ENCODE measurements at places on chromosomes 2 and 18.
A peak's percentile ranks its signal among the peaks of the same experiment; 100 is the strongest.

DNA sequence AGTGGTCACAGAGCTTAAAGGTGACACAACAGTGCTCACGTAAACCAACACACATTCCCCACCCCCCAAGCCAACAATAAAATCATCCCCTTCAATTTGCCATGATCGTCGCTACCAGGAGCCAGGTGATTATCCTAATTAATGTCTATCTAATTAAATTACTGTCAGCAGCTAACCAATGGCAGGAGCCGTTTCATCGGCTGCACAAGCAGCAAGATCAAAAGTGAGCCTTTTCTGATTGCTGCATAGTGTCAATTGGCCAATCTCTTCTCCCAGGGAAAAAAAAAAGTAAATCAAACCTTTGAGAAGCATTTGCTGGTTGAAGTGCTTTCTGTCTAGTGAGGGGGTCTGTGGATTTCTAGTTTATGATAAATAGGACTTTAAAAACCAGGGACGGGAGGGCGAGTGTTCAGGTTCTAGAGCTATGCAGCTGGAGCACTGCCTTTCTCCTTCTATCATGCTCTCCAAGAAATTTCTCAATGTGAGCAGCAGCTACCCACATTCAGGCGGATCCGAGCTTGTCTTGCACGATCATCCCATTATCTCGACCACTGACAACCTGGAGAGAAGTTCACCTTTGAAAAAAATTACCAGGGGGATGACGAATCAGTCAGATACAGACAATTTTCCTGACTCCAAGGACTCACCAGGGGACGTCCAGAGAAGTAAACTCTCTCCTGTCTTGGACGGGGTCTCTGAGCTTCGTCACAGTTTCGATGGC lies at the start of gene TBR1:
TBR1 (plus strand) TSS at position 311 of the 721 bp plus-strand sequence; CDS start at position 425, 114 bp downstream.
- no peak for DNase-seq

DNA sequence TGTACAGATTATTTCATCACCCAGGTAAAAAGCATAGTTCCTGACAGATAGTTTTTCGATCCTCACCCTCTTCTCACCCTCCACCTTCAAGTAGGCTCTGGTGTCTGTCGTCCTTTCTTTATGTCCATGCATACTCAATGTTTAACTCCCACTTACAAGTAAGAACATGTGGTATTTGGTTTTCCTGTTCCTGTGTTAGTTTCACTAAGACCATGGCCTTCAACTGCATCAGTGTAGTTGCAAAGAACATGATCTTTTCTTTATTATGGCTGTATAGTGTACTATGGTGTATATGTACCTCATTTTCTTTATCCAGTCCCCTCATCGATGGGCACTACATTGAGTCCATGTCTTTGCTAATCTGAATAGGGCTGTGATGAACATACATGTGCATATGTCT lies 184.2 kb downstream of the KCNJ3 start:
- no peak for DNase-seq

DNA sequence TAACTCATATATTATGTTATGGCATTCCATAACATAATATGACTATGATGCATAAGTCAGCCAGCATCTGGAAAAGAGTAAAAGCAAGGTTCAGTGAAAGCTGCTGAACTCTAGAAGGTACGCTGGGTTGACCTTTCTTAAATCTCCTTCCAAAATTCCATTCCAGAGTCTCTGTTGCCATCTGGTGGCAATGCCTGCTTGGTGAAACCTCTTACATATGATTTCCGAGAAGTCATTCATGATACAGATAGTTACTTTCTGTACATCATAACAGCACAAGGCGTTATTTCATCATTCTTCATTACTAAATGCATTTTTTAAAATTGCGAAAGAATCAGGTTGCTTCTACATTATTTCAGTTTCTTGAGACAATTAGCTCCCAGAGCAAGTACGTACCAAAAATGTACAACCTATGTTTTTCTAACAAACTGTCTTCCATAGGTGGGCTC lies 7.0 kb upstream of the EPG5 start:
- DNase-seq, result peak; percentile 62

DNA sequence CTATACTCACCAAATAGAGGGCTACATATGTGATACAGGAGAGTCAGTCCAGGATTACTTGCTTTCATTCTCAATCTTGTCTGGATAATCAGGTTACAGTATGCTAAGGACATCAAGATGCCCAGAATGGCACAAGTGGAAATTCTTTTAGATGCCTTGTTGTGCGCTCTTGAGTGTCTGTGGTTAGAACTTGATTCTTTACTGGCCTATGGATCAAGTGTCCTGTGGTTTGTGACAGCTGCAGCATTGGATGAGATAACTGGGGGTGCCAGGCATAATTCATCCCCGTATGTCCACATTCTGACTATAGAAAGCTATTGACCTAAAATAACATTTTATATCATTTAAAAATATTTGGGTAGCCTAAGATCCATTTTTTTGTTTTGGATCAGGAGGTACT lies 40.1 kb downstream of the CDC42EP3 start:
- DNase-seq, result no peak

GRCh38 chr2:99032786-99033185 lies 96.8 kb upstream of the CRACDL start:
- no peak for DNase-seq

DNA sequence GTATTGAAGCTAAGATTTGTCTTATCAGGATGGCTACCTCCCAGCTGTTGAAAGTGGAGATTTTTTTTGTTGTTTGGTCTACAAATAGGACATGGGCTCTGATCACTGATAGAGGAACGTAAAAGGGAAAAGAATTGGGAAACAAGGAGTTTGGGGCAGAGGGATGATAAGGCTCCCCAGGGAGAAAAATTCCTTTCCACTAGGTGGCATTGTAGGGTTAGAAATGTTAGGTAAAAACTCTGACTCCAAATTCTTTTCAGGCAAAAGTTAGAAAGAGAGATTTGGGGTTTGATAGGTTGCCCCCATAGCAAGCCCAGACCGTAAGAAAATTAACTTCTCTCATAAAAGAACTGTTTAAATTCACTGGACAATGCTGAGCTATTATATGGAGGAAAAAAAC lies 19.8 kb downstream of the CMPK2 start:
- no peak for DNase-seq

DNA sequence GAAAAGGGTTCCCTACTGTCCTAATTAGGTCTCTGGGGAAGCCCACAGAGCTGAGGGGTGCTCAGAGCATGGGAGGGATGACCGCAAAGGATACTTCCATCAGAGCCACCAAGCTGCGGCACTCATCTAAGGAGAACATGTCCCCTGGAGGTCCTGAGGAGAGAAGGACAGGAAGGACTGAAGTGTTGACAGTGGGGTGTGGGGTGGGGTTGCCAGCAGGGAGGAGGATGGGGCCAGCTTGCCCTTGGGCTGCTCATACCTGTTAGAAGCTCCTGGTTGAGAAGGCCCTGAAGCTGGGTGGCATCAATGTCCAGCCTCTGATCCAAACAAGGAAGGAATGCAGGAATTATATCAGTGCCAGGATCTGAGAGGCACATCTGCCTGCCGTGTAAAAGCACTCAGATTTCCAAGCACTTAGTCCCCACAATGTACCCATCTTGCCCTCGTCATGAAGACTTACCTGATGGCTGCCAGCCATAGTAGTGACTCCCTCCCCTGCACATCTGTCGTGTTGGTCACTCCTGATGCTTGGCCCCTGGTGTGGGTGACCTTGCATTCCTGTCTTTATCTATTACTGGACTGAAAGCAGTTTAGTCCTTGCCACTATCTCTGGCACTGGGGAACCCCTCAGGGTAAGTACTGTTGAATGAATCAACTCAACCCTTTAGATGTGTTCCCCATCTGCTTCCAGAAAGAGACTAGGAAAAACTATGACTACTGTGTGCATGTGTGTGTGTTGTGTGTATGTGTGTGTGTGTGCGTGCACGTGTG lies 68.9 kb downstream of the CAPN13 start:
- no peak for DNase-seq

DNA sequence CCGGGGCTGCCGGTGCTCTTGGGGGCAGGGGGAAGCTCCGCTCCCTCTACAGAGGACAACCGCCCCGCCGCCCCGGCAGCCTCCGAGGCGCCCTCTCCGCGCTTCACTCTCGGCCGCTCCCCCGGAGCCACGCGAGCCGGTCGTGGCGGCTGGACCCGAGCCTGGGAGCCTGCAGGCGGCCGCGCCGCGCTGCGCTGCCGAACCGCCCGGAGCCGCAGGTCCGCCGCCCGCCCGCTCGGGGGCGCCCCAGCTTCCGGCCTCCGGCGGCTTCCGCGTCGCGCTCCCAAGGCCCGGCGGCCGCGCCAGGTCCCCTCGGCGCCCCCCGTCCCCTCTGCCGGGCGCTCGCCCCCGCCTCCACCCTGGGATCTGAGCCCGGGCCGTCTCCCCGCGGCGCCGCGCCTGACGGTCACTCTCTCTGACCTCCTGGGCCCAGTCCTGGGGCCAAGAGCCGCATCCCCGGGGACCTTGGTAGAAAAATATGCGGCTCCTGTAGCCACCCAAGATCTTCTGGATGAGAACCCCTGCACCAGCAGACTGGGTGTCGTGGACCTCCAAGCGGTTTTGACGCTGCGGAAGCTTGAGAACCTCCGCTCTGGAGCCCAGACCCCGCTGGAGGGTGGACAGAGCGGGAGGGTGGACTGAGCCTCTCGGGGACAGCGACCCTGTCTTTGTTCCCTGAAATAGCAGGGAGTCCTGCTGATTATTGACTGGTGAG lies 44.3 kb downstream of the SERTAD2 start:
- DNase-seq, result peak; percentile 79

DNA sequence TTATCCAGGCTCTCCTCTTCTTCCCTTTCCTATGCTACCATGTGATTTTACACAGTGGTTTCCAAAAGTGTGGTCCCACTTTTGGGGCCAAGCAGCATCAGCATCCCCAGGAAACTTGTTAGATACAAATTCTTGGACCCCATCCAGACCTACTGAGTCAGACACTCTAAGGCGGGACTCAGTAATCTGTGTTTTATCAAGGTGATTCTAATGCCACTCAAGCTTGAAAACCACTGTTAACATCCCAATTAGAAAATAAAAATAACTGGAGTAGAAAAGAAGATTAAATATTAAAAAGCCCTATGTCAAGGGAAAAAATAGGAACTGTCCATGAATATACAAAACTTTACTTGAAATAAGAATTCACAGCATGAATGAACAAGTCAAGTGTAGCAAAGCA lies 10.8 kb downstream of the DSG2 start:
- DNase-seq, result no peak

DNA sequence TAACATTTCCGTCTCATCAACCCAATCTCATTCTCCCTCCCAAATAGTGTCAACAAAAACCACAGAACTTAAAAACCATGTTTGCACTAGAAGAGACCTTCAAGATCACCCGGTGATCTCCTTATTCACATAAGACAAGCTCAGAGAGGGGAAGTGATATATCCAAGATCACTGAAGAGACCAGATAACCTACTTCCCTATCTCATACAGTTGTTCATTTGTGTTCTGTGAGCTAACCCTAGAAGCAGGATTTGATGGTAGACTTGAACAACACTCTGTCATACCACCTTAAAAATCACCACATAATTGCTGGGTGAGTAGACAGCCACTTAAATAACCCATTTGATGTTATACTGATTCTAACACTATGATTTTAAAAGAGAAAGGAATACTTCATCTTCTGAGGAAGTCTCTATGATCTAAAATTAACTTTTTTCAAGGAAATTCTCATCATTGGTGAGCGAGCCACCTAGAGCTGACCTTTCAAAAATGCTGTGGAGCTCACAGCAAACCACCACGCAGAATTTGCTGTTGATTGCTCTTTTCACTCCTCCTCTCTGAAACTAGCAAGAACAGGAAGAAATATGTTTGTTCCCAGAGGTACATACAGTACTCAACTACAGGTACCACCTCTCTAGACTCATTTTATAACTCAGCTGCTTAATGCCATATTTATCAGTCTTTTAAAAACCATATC lies 15.1 kb downstream of the AAK1 start:
- DNase-seq, result no peak

DNA sequence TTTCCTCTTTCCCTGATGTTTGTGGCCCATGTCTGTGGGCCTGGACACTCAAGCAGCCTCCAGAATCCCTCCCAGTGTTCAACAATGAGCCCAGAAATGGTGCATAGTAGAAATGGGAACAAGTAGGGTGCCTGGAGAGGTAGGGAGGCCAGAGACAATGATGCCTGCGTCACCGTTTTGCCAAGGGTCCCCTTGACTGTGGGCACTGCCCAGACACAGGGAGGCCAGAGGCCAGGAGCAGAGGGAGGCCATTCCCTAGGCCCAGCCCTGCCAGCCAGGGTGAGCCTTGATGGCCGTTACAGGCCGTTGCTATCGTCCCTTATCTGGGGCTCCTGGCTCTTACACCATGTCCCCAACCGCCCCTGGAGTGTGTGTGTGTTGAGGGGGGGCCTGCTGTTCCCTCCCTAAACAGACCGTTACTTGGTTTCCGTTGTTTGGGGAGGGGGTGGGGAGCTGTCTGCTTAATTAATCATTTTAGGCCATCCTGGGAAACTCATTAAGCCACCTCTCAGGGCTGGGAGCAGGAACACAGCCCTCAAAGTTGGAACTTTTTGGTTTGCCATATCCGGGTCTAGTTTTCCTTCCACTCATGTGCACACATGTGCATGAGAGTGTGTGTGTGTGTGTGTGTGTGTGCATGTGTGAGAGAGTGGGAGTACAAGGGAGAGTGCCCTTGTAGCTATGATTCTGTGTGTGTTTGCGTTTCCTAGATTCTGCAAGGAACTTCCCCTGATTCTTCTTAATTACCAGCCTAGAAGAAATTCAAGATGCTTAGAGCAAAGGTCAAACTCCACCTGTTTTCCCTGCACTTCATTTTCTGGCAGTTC lies 135.2 kb upstream of the HAAO start:
- peak; percentile 44 for DNase-seq

DNA sequence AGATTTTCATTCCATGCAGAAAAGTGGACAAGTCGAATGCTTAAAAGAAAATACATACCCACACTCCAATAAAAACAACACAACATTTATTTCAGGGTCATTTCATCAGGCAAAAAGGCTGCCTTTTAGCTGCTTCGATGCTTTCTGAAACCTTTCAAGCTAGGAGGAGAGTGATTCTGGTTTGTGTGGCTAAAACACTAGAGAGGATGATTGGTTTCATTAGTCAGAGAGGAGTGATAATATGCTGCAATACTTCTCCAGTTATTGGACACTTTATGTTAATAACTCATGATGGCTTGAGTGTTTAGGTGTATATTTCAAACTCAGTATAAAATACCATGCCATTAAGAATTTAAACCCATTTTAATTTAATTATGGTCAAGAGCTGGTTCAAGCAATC lies 614.0 kb downstream of the SLC4A3 start:
- no peak for DNase-seq

DNA sequence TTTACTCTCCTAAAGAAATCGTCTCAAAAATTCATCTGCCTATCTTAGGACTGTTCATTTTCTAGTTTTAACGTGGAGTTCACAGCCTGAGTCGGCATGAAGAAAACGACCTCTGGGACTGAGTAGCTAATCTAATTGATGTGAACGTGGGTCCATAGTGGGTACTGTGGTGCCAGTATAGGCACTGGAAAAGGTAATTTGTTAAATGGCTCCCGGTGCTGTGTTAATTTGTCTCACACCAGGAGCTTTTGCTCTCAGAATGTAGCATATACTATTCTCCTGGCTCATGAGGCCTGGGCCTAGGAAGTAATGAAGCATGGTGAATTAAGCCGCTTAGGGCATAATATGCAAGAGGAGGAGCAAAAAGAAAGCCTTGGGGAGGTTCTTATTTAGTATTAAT lies 414.4 kb upstream of the NXPH2 start:
- DNase-seq, result no peak
